Eye (tissue), 1 donor: ENCODE measurements at places on chromosomes 5 and 9.

GRCh38 chr9:14298601-14299022 is 15.3 kb downstream of the NFIB start:
- DNase-seq: peak; percentile 43

- DNase-seq: peak; percentile 44
Measured at GRCh38 chr9:127903557-127904475, 4.4 kb upstream of the ST6GALNAC6 start.

- DNase-seq: no peak
Measured at GRCh38 chr5:140977003-140977402, 10.7 kb downstream of the PCDHAC2 start.

GRCh38 chr5:35668794-35669193 is 51.1 kb downstream of the SPEF2 start:
- DNase-seq: no peak

DNA sequence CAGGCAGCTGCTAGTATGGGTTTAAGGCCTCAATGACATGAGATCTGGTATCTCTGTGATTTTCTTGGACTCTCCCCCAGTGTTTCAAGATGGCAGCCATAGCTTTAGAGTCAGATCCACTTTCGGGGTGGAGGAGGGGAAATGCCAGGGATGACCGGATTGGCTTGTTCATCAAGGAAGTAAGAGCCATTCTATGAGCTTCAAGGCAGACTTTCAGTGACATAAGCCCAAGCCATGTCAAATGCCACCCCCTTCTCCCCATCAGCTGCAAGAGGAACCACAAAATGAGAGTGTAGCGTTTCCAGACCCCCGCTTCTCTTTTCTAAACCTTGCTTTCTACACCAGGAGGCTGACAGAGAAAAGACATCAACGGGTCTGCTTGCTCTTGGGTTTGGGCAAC is 271.8 kb downstream of the PSAT1 start:
- DNase-seq: no peak

- no peak for DNase-seq
Measured at GRCh38 chr9:69519470-69520240, 152.5 kb downstream of the APBA1 start.
